ENCODE measurements at places on chromosomes 7 and 10.

DNA sequence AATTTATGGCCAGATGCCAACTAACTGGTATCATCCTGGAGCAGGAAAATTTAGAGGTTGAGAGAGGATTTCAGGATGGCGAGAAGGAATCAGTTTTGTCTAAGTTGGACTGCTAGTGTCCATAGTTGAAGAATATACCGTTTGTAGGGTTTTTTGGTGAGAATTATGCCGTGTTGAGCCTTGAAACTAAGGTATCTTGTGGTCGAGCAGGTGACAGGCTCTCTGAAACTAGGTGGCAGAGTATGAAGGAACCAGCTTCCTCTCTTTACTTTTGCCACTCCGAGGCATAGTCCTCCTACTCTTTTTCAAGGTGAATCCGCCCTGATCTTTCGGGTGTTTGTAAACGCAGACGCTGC lies 9.7 kb downstream of the MDFIC start:
- H3K4me1 ChIP-seq: peaks cover 37% of the 10 kb centered on the region
- H3K36me3 ChIP-seq: peaks cover 39% of the 10 kb centered on the region
- peak overlapping the region; percentile 70 for H3K4me3 ChIP-seq
- no peaks in the 10 kb centered on the region for H3K27me3 ChIP-seq

GRCh38 chr10:77602913-77603533 lies 34.6 kb downstream of the KCNMA1 start:
- peaks cover 1% of the 10 kb centered on the region for H3K27me3 ChIP-seq
- no peak for DNase-seq
- H3K36me3 ChIP-seq: no peaks in the 10 kb centered on the region

GRCh38 chr7:8362723-8363369 lies 70.6 kb upstream of the NXPH1 start:
- no peak for DNase-seq
- peaks cover 20% of the 10 kb centered on the region for H3K27me3 ChIP-seq
- H3K27ac ChIP-seq: no peak overlapping the region
- H3K4me3 ChIP-seq: no peak overlapping the region
- H3K4me1 ChIP-seq: no peaks in the 10 kb centered on the region

DNA sequence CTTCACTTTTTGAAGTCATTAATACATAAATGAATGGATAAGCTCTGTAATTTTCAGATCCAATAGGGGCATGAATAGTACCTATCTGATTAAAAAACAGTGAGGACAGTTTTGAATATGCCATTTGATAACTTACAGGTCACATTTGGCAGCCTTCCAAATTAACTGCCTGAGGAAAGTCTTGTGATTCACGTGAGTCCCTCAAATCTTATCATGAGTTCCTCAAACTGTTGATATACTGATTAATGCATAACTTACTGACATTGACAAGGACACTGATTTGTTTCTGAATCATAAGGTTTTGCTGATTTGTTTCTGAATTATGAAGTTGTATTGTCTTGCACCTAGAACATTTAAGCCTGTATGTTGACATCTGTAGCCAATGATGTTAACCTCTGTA lies 55.1 kb downstream of the ANKMY2 start:
- H3K27me3 ChIP-seq: no peaks in the 10 kb centered on the region
- H3K4me3 ChIP-seq: no peak overlapping the region
- DNase-seq: no peak
- H3K27ac ChIP-seq: no peak overlapping the region

GRCh38 chr7:146956321-146956720 lies 839.7 kb downstream of the CNTNAP2 start:
- no peak for DNase-seq
- H3K4me3 ChIP-seq: no peak overlapping the region
- no peaks in the 10 kb centered on the region for H3K4me1 ChIP-seq
- H3K36me3 ChIP-seq: no peaks in the 10 kb centered on the region
- no peak overlapping the region for H3K27ac ChIP-seq
- H3K27me3 ChIP-seq: no peaks in the 10 kb centered on the region

DNA sequence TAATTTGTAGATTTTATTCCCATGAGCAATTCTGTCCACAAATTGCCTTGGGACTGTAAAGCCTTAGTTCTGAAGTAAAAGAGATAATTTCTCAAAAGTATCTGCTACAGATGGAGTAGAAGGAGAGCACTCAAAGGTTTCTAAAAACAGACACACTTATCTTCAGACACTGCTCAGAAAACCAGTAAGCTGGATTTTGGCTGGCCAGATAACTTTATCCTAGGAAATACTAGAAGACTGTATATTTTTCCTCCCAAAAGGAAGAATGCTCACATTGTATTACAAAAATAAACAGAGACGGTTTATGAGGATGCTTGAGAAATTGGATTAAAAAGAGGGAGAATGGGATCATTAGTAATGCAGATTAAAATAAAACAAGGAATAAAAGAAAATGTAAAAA lies 178.0 kb upstream of the IGFBP3 start:
- H3K4me1 ChIP-seq: no peaks in the 10 kb centered on the region
- DNase-seq: no peak
- H3K4me3 ChIP-seq: no peak overlapping the region
- no peaks in the 10 kb centered on the region for H3K36me3 ChIP-seq
- H3K27ac ChIP-seq: no peak overlapping the region

GRCh38 chr10:77626266-77626935 lies 11.2 kb downstream of the KCNMA1 start:
- H3K4me1 ChIP-seq: peaks cover 4% of the 10 kb centered on the region
- no peak overlapping the region for H3K27ac ChIP-seq
- DNase-seq: no peak
- no peaks in the 10 kb centered on the region for H3K36me3 ChIP-seq
- peaks cover 7% of the 10 kb centered on the region for H3K27me3 ChIP-seq
- H3K4me3 ChIP-seq: no peak overlapping the region

- H3K36me3 ChIP-seq: no peaks in the 10 kb centered on the region
- no peak for DNase-seq
- no peak overlapping the region for H3K4me3 ChIP-seq
- no peaks in the 10 kb centered on the region for H3K27me3 ChIP-seq
- no peaks in the 10 kb centered on the region for H3K4me1 ChIP-seq
- H3K27ac ChIP-seq: no peak overlapping the region
Observed at GRCh38 chr7:151104411-151105235, 18.3 kb downstream of the AGAP3 start.

GRCh38 chr7:41756650-41757182 lies 53.8 kb upstream of the INHBA start:
- no peak overlapping the region for H3K4me3 ChIP-seq
- H3K36me3 ChIP-seq: no peaks in the 10 kb centered on the region
- no peaks in the 10 kb centered on the region for H3K27me3 ChIP-seq

GRCh38 chr7:83610649-83611304 lies 38.2 kb downstream of the SEMA3E start:
- no peak overlapping the region for H3K4me3 ChIP-seq
- H3K27me3 ChIP-seq: no peaks in the 10 kb centered on the region
- no peak for DNase-seq
- H3K36me3 ChIP-seq: no peaks in the 10 kb centered on the region
- no peaks in the 10 kb centered on the region for H3K4me1 ChIP-seq
- no peak overlapping the region for H3K27ac ChIP-seq

GRCh38 chr7:30923774-30924413 lies 12.2 kb downstream of the AQP1 start:
- H3K36me3 ChIP-seq: no peaks in the 10 kb centered on the region
- no peak overlapping the region for H3K4me3 ChIP-seq
- H3K27ac ChIP-seq: no peak overlapping the region
- no peaks in the 10 kb centered on the region for H3K4me1 ChIP-seq
- DNase-seq: no peak
- no peaks in the 10 kb centered on the region for H3K27me3 ChIP-seq

DNA sequence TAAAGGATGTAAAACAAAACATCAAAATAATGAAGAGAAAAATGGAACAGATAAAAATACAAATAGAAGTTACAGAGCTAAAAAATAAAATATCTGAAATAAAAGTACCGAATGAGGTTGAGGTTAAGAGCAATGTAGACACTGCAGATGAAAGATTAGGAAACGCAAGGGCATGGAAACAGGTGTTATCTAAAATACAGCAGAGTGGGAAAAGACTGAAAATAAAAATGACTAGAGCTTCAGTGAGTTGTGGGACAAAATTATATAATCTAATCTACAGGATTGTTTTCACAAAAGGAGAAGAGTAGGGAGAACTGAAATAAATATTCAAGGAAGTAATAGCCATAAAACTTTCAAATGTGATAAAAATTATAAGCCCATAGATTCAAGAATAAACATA lies 123.8 kb downstream of the PTEN start:
- DNase-seq: no peak
- no peak overlapping the region for H3K4me3 ChIP-seq
- H3K27ac ChIP-seq: no peak overlapping the region
- H3K27me3 ChIP-seq: peaks cover 6% of the 10 kb centered on the region
- H3K4me1 ChIP-seq: no peaks in the 10 kb centered on the region
- no peaks in the 10 kb centered on the region for H3K36me3 ChIP-seq

GRCh38 chr10:127855591-127855881 lies 37.2 kb downstream of the CLRN3 start:
- H3K27ac ChIP-seq: no peak overlapping the region
- H3K4me3 ChIP-seq: no peak overlapping the region
- DNase-seq: no peak

- H3K27me3 ChIP-seq: no peaks in the 10 kb centered on the region
- H3K27ac ChIP-seq: no peak overlapping the region
- H3K36me3 ChIP-seq: no peaks in the 10 kb centered on the region
- H3K4me3 ChIP-seq: no peak overlapping the region
- no peak for DNase-seq
Observed at GRCh38 chr7:98626460-98627412, 9.7 kb downstream of the NPTX2 start.

GRCh38 chr10:48478469-48478868 lies 126.4 kb downstream of the ARHGAP22 start:
- H3K36me3 ChIP-seq: no peaks in the 10 kb centered on the region
- H3K4me3 ChIP-seq: no peak overlapping the region
- no peak for DNase-seq
- no peaks in the 10 kb centered on the region for H3K4me1 ChIP-seq
- no peak overlapping the region for H3K27ac ChIP-seq

GRCh38 chr7:74092321-74092963 lies 8.8 kb downstream of the LIMK1 start:
- no peak for DNase-seq
- H3K4me3 ChIP-seq: no peak overlapping the region
- peaks cover 23% of the 10 kb centered on the region for H3K4me1 ChIP-seq
- H3K27ac ChIP-seq: peak overlapping the region; percentile 81

- H3K4me3 ChIP-seq: no peak overlapping the region
- no peak for DNase-seq
- no peaks in the 10 kb centered on the region for H3K36me3 ChIP-seq
- H3K27me3 ChIP-seq: no peaks in the 10 kb centered on the region
Observed at GRCh38 chr7:53191191-53191695, 155.8 kb downstream of the POM121L12 start.

- no peak overlapping the region for H3K4me3 ChIP-seq
- H3K27me3 ChIP-seq: peaks cover 60% of the 10 kb centered on the region
- H3K27ac ChIP-seq: no peak overlapping the region
- no peak for DNase-seq
- peaks cover 7% of the 10 kb centered on the region for H3K4me1 ChIP-seq
Observed at GRCh38 chr7:28953633-28954032, 4.5 kb downstream of the TRIL start.

DNA sequence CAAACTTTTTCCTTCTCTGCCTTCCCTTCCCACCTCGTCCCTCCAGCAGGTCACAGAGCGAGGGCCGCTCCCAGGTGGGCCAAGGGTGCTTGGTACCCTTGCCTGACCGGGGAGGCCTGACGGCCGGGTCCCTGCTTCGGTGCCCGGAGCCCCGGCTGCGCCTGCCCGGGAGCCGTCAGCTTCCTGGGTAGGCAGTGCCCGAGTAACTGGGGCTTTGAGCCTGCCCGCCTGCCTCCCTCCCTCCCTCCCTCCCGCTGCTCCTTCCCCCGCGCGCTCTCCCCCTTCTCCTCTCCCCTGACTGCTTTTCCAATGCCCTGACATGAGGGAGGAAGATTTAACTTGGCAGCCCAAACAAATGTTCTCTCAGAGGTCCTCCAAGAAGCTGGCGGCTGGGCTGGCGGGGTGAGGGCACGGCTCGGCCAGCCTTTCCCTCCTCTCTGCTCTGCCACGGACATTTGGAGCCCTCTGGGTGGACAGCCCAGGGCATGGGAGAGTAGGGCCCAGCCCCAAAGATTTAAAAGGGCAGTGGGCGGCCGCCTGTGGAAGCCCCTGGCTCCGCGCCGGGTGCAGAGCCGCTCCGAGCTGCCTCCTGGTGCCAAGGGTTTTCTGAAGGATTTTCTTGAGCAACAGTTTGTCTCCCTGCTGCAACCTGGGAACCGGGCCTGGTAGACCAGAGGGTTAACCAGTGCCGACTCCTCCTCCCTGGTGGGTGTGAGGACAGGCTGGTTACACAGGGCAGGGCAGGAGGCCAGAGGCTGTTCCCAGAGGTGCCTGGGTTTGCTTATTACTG lies 2.0 kb downstream of the ZMIZ1 start:
- peak overlapping the region; percentile 75 for H3K4me3 ChIP-seq
- peaks cover 32% of the 10 kb centered on the region for H3K4me1 ChIP-seq
- peaks cover 21% of the 10 kb centered on the region for H3K27me3 ChIP-seq
- peaks cover 3% of the 10 kb centered on the region for H3K36me3 ChIP-seq

DNA sequence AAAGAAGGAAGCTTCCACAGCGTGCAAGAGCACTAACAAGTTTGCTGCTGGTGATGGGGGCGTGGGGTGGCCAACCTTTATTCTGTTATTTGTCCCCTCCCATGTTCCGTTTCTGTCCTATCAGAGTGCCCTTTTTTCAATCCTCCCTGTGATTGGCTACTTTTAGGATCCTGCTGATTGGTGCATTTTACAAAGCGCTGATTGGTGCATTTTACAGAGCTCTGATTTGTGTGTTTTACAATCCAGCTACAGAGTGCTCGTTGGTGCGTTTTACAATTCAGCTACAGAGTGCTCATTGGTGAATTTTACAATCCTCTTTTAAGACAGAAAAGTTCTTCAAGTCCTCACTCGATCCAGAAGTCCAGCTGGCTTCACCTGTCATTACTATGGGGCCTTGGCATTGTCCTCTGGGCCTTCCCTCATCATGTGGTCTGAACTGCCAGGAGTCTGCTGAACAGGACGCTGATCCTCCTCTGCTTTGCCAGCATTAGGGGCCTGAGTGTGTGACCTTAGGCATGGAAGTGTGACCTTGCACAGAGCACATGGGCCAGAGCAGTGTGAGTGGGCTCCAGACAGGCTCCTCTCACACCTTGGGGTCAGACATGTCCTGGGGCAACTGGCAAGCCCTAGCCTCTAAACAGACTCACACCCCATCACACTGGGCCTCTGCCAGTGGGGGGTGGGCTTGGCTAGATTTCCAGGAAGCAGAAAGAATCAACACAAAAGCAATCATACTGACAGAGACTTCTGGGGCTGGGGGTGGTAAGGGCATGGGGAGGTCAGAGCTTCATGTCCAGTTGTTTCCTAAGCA lies 167.4 kb downstream of the PTPN20 start:
- H3K4me3 ChIP-seq: no peak overlapping the region
- no peak for DNase-seq
- H3K27ac ChIP-seq: no peak overlapping the region
- H3K27me3 ChIP-seq: no peaks in the 10 kb centered on the region
- H3K36me3 ChIP-seq: no peaks in the 10 kb centered on the region

- H3K27me3 ChIP-seq: no peaks in the 10 kb centered on the region
- peaks cover 57% of the 10 kb centered on the region for H3K4me1 ChIP-seq
- no peaks in the 10 kb centered on the region for H3K36me3 ChIP-seq
- H3K27ac ChIP-seq: no peak overlapping the region
- no peak overlapping the region for H3K4me3 ChIP-seq
- DNase-seq: no peak
Observed at GRCh38 chr7:142439739-142440138, 181.9 kb upstream of the PRSS58 start.

GRCh38 chr7:71627651-71628050 lies 495.7 kb downstream of the GALNT17 start:
- H3K4me1 ChIP-seq: no peaks in the 10 kb centered on the region
- no peak overlapping the region for H3K27ac ChIP-seq
- no peaks in the 10 kb centered on the region for H3K36me3 ChIP-seq
- H3K4me3 ChIP-seq: no peak overlapping the region

- H3K4me1 ChIP-seq: no peaks in the 10 kb centered on the region
- no peak overlapping the region for H3K4me3 ChIP-seq
- DNase-seq: no peak
Observed at GRCh38 chr7:96330193-96330592, 8.3 kb upstream of the SLC25A13 start.
